ENCODE measurements at places on chromosomes 4 and X.

DNA sequence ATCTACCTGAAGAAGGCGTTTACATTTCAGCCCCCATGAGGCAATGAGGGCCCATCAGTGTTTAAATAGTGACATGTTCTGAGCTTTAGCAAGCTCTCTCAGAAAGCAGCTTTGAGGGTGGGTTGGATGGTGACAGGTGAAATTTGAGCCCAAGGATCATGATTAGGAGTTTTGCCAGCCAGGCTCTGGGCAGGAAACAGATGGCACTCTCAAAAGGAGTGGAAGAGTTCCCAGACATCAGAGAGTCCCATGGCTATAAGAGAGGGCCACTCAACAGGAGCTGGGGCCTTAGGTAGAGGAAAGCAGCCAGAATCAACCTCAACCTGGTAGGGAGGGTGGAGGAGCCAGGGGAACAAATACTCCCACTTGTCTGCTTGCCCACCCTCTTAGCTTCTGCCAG, 499.8 kb downstream of the MID1IP1 start:
- DNase-seq: no peak

DNA sequence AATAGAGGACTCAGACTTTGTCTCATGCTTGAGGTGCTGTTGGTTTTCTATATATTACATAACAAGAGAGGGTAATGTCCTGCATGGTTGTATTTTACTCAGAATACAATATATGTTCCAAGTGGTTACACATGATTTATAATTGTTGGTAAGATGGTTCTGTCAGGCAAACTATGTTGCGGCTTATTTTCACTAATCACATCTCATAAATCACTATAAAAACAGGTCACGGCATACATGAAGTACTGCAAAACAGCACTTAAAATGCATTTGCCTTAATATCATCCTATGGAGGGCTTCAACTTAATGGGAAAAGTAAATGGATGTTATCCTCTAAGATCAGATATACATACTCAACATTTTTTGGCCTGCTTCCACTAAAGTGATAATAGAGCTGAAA, 246.0 kb upstream of the ARSJ start:
- no peak for DNase-seq

DNA sequence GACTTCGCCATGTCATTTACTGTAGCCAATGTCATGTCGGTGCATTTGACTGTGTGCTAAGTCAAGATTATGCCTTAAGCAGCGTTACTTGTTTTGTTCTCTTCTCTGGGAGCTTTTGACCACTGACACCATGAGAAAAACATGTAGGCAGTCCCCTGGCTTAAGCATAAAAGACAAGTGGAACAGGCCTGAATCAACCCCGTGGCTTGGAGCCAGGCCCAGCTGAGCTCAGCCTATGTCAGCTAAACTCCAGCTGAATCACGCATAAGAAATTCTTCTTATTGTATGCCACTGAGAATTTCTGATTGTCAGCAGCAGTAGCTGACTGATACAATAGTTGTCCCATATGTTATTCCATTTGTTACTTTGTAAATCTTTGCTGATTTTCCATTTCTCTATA, 261.9 kb downstream of the CBLL2 start:
- no peak for DNase-seq

- DNase-seq: no peak
Measured at GRCh38 chr4:115923152-115923551, 809.7 kb upstream of the NDST4 start.

DNA sequence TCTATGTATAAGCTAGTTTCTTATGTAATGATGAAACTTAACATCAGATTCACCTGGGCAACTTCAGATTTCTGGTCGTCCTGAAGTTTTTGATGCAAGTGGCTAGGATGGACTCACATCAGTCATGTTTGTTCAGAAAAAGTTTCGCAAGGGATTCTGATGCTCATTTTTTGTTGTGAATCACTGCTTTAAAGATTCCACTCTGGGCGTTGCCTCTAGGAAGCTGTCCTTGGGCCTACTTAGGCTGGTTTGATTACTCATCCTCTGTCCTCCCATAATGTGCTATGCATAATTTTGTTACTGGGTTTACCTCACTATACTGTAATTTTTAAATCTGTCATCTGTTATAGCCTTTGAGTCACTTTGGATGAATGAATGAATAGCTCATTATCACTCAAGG, 30.8 kb downstream of the HERC3 start:
- DNase-seq: no peak

Data from activated CD8-positive, alpha-beta memory T cell treated with anti-CD3 and anti-CD28 coated beads for 1 hour (primary cell).